Naive B cell (primary cell): ENCODE measurements at places on chromosomes 5 and 9. TPM values are rescaled to one million over a fixed set of nuclear protein-coding genes. Genes with fewer than 3 reads are reported as not detected.
A peak's percentile ranks its signal among the peaks of the same experiment; 100 is the strongest.

Gene OR1L4
- polyA plus RNA-seq, result not detected

- H3K4me1 ChIP-seq, result peaks cover 60% of the 10 kb centered on the region
- H3K27me3 ChIP-seq, result no peaks in the 10 kb centered on the region
- peak overlapping the region; percentile 60 for H3K27ac ChIP-seq
- no peak for DNase-seq
Observed at GRCh38 chr5:143006501-143006900, 236.3 kb downstream of the ARHGAP26 start.

- H3K4me3 ChIP-seq, result no peak overlapping the region
- H3K27me3 ChIP-seq, result peaks cover 31% of the 10 kb centered on the region
- DNase-seq, result no peak
- H3K4me1 ChIP-seq, result no peaks in the 10 kb centered on the region
Observed at GRCh38 chr9:76810377-76810957, 46.2 kb downstream of the PCA3 start.

- peaks cover 11% of the 10 kb centered on the region for H3K27me3 ChIP-seq
- peak within 1 kb of the TSS; percentile 80 for H3K27ac ChIP-seq
- DNase-seq, result peak; percentile 58
Observed at GRCh38 chr9:114805670-114806525, at the start of gene TNFSF15. Gene TNFSF15, minus strand, starts transcription at chr9:114806039. Its CDS starts 27 bp downstream, at chr9:114806012.

GRCh38 chr5:150186137-150186536, 3.7 kb upstream of the SLC6A7 start:
- no peak overlapping the region for H3K4me3 ChIP-seq
- peaks cover 26% of the 10 kb centered on the region for H3K27me3 ChIP-seq
- H3K36me3 ChIP-seq, result no peaks in the 10 kb centered on the region
- no peaks in the 10 kb centered on the region for H3K4me1 ChIP-seq

Gene PCDHB2
- not detected for polyA plus RNA-seq

Gene EPB41L4A
- polyA plus RNA-seq, result 1.6 TPM

- no peaks in the 10 kb centered on the region for H3K4me1 ChIP-seq
- no peaks in the 10 kb centered on the region for H3K36me3 ChIP-seq
- H3K27me3 ChIP-seq, result peaks cover 39% of the 10 kb centered on the region
- DNase-seq, result no peak
Observed at GRCh38 chr9:7265181-7265580, 507.4 kb downstream of the KDM4C start.

GRCh38 chr5:158807946-158808345, 291.8 kb downstream of the EBF1 start:
- peaks cover 25% of the 10 kb centered on the region for H3K36me3 ChIP-seq
- H3K4me3 ChIP-seq, result no peak overlapping the region
- peak; percentile 38 for DNase-seq
- H3K27ac ChIP-seq, result peak overlapping the region; percentile 95
- peaks cover 74% of the 10 kb centered on the region for H3K4me1 ChIP-seq

GRCh38 chr9:68698943-68699509, 6.0 kb upstream of the PIP5K1B start:
- H3K4me1 ChIP-seq, result peaks cover 1% of the 10 kb centered on the region
- H3K4me3 ChIP-seq, result no peak overlapping the region
- H3K27me3 ChIP-seq, result peaks cover 7% of the 10 kb centered on the region

GRCh38 chr5:558871-559503, 34.7 kb upstream of the SLC9A3 start:
- no peak overlapping the region for H3K27ac ChIP-seq
- H3K36me3 ChIP-seq, result no peaks in the 10 kb centered on the region
- DNase-seq, result no peak
- peaks cover 47% of the 10 kb centered on the region for H3K27me3 ChIP-seq
- H3K4me1 ChIP-seq, result no peaks in the 10 kb centered on the region

Gene TLR4
- polyA plus RNA-seq, result 3.3 TPM

DNA sequence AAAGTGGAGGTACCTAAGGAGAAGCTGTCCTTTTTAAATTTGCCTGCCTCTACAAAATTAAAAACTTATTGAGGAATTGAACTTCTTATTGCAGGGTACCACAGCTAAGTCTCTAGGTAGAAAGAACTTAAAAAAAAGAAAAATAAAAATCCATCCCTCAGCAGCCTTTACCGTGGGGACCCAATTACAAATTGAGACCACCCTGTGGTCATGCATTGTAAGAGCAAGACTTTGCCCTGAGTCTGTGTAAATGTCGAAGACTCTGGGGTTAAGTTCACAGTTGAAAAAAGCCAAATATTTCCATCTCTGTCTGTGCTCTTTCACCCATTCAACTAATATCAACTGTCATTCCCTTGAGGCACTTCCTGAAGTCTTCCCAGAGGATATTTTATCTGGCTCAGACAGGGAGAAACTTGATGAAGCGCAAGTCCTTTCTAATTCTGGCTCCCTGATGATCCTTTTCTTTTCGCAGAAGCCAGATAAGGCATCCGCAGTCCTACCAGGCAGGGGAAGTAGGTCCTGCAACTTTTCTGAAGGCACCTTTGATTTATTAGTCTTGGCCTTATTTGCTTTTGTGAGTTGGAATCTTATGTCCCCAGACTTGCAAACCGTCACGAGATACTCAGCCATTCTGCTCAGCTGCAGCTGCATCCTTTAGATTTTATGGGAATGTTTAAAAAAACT, 323.8 kb upstream of the WWC1 start:
- no peak overlapping the region for H3K27ac ChIP-seq
- no peaks in the 10 kb centered on the region for H3K27me3 ChIP-seq
- H3K36me3 ChIP-seq, result no peaks in the 10 kb centered on the region
- no peaks in the 10 kb centered on the region for H3K4me1 ChIP-seq
- no peak overlapping the region for H3K4me3 ChIP-seq

Gene GZMA
- 3.3 TPM for polyA plus RNA-seq

GRCh38 chr5:165305596-165305995, 1800.2 kb downstream of the MAT2B start:
- H3K36me3 ChIP-seq, result no peaks in the 10 kb centered on the region
- H3K27ac ChIP-seq, result no peak overlapping the region
- H3K4me3 ChIP-seq, result no peak overlapping the region
- DNase-seq, result no peak

DNA sequence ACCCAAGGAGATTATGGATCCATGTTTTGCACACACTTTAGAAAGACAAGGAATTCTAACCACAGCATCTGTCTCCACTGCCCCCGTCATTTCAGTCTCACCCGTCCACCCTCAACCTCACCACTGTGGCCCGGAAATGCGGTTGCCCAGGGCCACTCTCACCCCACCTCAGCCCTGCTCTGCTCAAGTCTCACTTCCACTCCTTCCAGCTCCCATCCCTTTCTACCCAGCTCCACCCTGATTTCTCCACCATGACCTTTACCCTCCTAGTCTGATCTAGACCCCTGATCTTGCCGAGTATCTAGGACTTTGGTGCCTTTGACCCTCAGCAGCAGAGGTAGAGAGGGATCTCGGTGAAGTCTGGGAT, 7.2 kb upstream of the KCNIP1 start:
- no peak overlapping the region for H3K4me3 ChIP-seq
- no peaks in the 10 kb centered on the region for H3K36me3 ChIP-seq
- H3K27ac ChIP-seq, result no peak overlapping the region
- peaks cover 52% of the 10 kb centered on the region for H3K27me3 ChIP-seq

DNA sequence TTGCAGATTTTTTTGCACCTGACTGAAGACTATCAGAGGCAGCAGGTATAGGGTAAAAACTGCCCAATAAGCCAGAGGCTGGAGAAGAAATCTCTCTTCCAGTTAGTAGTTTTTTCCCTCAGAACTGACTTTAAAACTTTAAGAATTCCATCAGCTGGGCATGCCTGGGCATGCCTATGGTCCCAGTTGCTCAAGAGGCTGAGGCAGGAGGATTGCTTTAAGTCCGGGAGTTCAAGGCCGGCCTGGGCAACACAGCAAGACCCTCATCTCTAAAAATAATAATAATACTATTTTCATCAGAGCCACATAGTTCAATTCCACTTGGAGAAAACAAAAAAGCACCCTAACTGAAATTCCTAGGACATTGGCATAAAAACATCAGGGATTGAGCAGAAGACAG, 30.3 kb downstream of the SUSD1 start:
- H3K27ac ChIP-seq, result no peak overlapping the region
- no peaks in the 10 kb centered on the region for H3K27me3 ChIP-seq
- peaks cover 6% of the 10 kb centered on the region for H3K36me3 ChIP-seq
- peaks cover 12% of the 10 kb centered on the region for H3K4me1 ChIP-seq

Gene NUTM2G
- not detected for polyA plus RNA-seq

DNA sequence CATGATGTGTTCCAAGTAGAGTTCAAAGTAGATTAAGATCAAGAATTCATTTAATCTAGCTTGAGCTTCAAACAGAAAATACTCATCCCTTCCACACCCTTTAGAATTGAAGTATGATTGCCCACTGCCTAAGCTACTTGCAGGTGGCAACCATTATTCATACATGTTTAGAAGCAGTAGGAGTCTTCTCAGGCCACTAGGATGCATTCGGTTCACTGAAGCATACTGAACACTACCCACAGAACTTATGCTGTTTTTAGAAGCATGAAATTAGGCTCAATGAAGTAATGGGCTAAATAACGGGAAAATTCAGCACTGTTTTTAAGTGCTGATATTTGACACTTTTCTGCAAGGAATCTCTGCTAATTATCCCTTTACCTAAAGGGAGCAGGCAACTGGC, 263.4 kb downstream of the DEPDC1B start:
- no peak overlapping the region for H3K27ac ChIP-seq
- peak overlapping the region; percentile 22 for H3K4me3 ChIP-seq
- peaks cover 6% of the 10 kb centered on the region for H3K36me3 ChIP-seq
- peaks cover 2% of the 10 kb centered on the region for H3K27me3 ChIP-seq
- H3K4me1 ChIP-seq, result peaks cover 10% of the 10 kb centered on the region

Gene BASP1
- 115 TPM for polyA plus RNA-seq

- no peak overlapping the region for H3K27ac ChIP-seq
- no peaks in the 10 kb centered on the region for H3K4me1 ChIP-seq
- DNase-seq, result no peak
- peaks cover 8% of the 10 kb centered on the region for H3K27me3 ChIP-seq
Observed at GRCh38 chr9:107976767-107977166, 487.2 kb upstream of the KLF4 start.

- DNase-seq, result no peak
- H3K4me1 ChIP-seq, result peaks cover 1% of the 10 kb centered on the region
- H3K4me3 ChIP-seq, result no peak overlapping the region
- no peaks in the 10 kb centered on the region for H3K27me3 ChIP-seq
- no peak overlapping the region for H3K27ac ChIP-seq
- peaks cover 15% of the 10 kb centered on the region for H3K36me3 ChIP-seq
Observed at GRCh38 chr5:143124593-143124992, 278.9 kb downstream of the NR3C1 start.

- no peak for DNase-seq
- H3K4me1 ChIP-seq, result no peaks in the 10 kb centered on the region
- H3K27ac ChIP-seq, result no peak overlapping the region
- no peaks in the 10 kb centered on the region for H3K27me3 ChIP-seq
- H3K4me3 ChIP-seq, result no peak overlapping the region
- H3K36me3 ChIP-seq, result no peaks in the 10 kb centered on the region
Observed at GRCh38 chr5:130270786-130271185, 366.5 kb downstream of the CHSY3 start.

Gene SCGB3A2
- not detected for polyA plus RNA-seq

- H3K27me3 ChIP-seq, result peaks cover 20% of the 10 kb centered on the region
- no peaks in the 10 kb centered on the region for H3K36me3 ChIP-seq
- no peak overlapping the region for H3K4me3 ChIP-seq
- H3K27ac ChIP-seq, result no peak overlapping the region
- no peaks in the 10 kb centered on the region for H3K4me1 ChIP-seq
Observed at GRCh38 chr5:127492854-127493738, 24.3 kb upstream of the PRRC1 start.

- DNase-seq, result peak; percentile 15
- peaks cover 51% of the 10 kb centered on the region for H3K4me1 ChIP-seq
- H3K36me3 ChIP-seq, result no peaks in the 10 kb centered on the region
- H3K27me3 ChIP-seq, result no peaks in the 10 kb centered on the region
- peak overlapping the region; percentile 85 for H3K27ac ChIP-seq
Observed at GRCh38 chr5:78573318-78573717, 75.3 kb downstream of the LHFPL2 start.

GRCh38 chr9:17528859-17529258, 50.0 kb upstream of the SH3GL2 start:
- no peaks in the 10 kb centered on the region for H3K36me3 ChIP-seq
- no peaks in the 10 kb centered on the region for H3K4me1 ChIP-seq
- H3K27ac ChIP-seq, result no peak overlapping the region
- no peak overlapping the region for H3K4me3 ChIP-seq
- DNase-seq, result no peak

Gene C9orf152
- not detected for polyA plus RNA-seq

Gene GALNT12
- 0.64 TPM for polyA plus RNA-seq

GRCh38 chr9:120845255-120845654, 2.5 kb upstream of the PSMD5 start:
- peak overlapping the region; percentile 93 for H3K4me3 ChIP-seq
- DNase-seq, result no peak
- no peak overlapping the region for H3K27ac ChIP-seq
- H3K27me3 ChIP-seq, result no peaks in the 10 kb centered on the region

DNA sequence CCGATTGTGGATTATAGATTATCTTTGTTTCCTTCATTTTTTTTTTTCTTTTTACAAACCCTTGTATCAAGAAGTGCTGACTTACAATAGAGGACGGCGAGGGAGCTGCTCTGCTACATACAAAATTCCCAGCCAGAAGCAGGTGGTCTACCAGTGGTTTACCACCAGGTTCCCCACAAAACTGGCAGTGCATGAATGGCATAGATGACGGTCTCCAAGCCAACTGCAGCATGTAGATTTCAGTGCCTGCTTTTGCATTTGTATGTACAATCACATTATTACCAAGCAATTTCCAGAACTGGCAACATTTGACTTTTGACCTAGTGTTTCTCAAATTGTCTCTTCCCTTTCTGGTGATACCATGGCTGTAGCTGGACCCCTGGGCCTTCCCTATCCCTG, 84.0 kb downstream of the ACER2 start:
- H3K27me3 ChIP-seq, result peaks cover 15% of the 10 kb centered on the region
- no peak for DNase-seq
- H3K36me3 ChIP-seq, result no peaks in the 10 kb centered on the region
- peaks cover 8% of the 10 kb centered on the region for H3K4me1 ChIP-seq
- H3K4me3 ChIP-seq, result no peak overlapping the region

DNA sequence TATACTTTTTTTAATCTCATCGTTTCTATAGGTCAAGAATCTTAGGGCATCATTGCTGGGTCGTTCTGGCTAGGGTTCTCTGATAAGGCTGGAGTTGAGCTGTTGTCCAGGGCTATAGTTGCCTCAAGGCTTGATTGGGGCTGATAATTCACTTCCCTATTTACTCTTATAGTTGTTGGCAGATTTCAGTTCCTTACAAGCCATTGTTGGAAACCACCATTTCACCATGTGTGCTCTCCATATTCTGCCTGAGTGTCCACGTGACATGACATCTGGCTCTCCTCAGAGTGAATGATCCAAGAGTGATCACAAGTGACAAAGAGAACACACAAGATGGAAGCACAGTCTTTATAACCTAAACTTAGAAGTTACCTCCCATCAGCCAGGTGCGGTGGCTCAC, 852.2 kb downstream of the EFNA5 start:
- no peaks in the 10 kb centered on the region for H3K27me3 ChIP-seq
- no peak overlapping the region for H3K4me3 ChIP-seq
- H3K36me3 ChIP-seq, result no peaks in the 10 kb centered on the region
- DNase-seq, result no peak
- H3K27ac ChIP-seq, result no peak overlapping the region
- no peaks in the 10 kb centered on the region for H3K4me1 ChIP-seq

DNA sequence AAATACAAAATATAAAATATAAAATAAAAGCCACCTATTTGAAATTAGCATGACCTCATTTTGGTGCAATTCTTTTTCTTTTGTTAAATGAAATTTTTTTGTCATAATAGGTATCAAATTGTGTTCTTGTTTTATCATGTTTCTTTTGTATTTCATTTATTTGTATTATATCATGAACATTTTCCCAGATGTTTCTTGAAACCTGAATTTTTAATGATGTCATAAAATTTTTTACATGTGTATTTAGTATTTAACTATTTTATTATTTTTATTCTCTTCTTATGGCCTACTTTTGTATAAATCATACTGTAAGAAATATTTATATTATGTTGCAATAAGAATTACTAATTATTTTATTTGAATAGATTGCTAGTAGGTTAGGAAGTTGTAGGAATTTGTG, 361.7 kb downstream of the TMEM161B start:
- DNase-seq, result no peak
- H3K4me3 ChIP-seq, result no peak overlapping the region
- no peaks in the 10 kb centered on the region for H3K4me1 ChIP-seq
- no peaks in the 10 kb centered on the region for H3K36me3 ChIP-seq
